ENCODE measurements at places on chromosomes 3 and 15. TPM values are rescaled to one million over a fixed set of nuclear protein-coding genes. Genes with fewer than 3 reads are reported as not detected.

The SUSD5 gene
- total RNA-seq: 0.43 TPM

The TMEM108 gene
- total RNA-seq: 0.11 TPM

The LTK gene
- under 0.01 TPM for total RNA-seq

The UBE3A gene
- 82.1 TPM for total RNA-seq

The ATP13A5 gene
- total RNA-seq: not detected

The EXD1 gene
- not detected for total RNA-seq

The ARIH1 gene
- 28.0 TPM for total RNA-seq

The SLC28A1 gene
- total RNA-seq: not detected

The CLDN18 gene
- total RNA-seq: not detected

The TMEM266 gene
- total RNA-seq: 3.1 TPM

The CORO2B gene
- total RNA-seq: under 0.01 TPM

The OXTR gene
- total RNA-seq: 81.4 TPM

The LCTL gene
- 0.43 TPM for total RNA-seq

The KCNH8 gene
- total RNA-seq: not detected

The CA12 gene
- total RNA-seq: 0.39 TPM

The PDZRN3 gene
- 12.8 TPM for total RNA-seq

The MIX23 gene
- 15.7 TPM for total RNA-seq

The ACTC1 gene
- 0.11 TPM for total RNA-seq

The ZSCAN29 gene
- 31.1 TPM for total RNA-seq

The WDR73 gene
- total RNA-seq: 29.4 TPM

The TWF2 gene
- total RNA-seq: 108 TPM

The TGM5 gene
- not detected for total RNA-seq

The MSL2 gene
- 24.4 TPM for total RNA-seq

The SEMA3G gene
- not detected for total RNA-seq

The ATP8B4 gene
- not detected for total RNA-seq

The ACKR4 gene
- total RNA-seq: not detected

The THAP10 gene
- 1.5 TPM for total RNA-seq

The CTXND1 gene
- not detected for total RNA-seq

The ZNF660 gene
- total RNA-seq: 3.0 TPM

The MEX3B gene
- total RNA-seq: 6.7 TPM

The LRRIQ4 gene
- under 0.01 TPM for total RNA-seq

The UACA gene
- total RNA-seq: 44.4 TPM
